Stimulated activated CD4-positive, alpha-beta T cell treated with anti-CD3 and anti-CD28 coated beads, Interleukin-1b, Interleukin-23, amount 100 ng/mL, for 1 hour (primary cell): ENCODE measurements at places on chromosomes 7 and 10.

DNA sequence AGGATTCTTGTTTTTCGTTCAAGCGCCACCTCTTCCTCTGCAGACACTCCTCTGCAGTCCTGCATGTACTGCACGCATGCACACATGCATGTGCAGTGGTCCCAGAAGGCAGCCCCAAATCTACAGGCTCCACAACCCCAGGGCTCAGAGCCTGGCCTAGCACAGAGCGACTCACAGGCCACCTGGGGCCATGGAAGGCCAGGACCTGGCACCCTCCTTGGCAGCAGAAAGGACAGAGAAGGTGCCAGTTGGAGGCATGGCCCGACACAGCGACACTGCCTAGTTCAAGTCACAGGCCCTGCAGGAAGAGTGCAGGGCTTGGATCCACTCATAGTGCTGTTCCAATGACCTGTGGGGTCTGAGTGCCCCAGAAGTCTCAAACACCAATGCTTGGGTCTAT lies 48.7 kb upstream of the RET start:
- DNase-seq = no peak

DNA sequence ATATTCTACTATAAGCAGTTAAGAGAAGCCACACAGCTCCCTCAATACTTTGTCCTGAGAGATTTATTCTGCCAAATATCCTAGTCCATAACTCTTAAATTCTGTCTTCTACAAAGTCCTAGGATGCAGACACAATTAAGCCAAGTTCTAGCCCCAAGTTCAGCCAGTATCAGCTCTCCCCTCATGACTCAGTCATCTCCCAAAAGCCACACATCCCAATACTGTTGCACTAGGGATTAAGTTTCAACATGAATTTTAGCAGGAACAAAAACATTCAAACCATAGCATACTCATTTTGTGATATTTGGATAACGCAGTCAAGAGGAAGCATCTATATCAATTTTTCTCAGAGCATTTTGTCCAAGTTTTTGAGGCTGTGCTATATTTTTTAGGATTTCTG lies 277.4 kb downstream of the FZD1 start:
- DNase-seq = no peak

- no peak for DNase-seq
These were observed 166.6 kb upstream of the AUTS2 start for GRCh38 chr7:69431626-69432025.

GRCh38 chr10:101567165-101568006 lies 20.7 kb downstream of the POLL start:
- DNase-seq = no peak

GRCh38 chr10:28008054-28008453 lies 9.2 kb upstream of the ODAD2 start:
- DNase-seq = no peak

- DNase-seq = no peak
These were observed 17.3 kb upstream of the CSGALNACT2 start for GRCh38 chr10:43120929-43121314.

DNA sequence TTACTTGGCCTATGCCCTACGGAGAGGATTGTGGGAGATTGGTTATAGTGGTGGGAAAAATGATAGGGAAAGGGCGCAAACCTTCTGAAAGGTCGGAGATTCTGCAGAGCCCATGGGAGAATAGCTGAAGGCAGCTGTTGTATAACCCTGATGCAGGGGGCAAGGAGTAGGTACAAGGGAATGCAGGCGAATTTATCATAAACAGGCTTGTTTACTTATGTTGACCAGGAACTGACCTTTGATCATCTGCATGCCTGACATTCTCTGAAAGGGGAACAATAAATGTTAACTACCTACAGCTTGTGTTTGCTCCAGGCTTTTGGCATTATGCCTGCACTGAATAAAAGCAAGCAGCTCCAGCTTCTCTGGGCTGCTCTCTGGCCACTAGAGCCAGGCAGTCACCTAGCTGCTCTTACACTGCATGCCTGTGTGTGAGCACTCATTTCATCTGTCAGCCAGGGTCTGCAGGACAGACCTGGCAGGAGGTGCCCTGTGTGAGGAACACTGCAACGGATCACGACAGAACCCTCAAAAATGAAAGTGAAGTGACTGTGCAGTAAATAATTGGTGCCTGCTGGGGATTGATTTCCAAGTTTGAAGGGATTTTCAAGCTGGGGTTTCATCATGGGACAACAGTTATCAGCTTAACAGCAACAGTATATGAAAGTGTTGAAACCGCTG lies 31.1 kb upstream of the ABCA13 start:
- DNase-seq = no peak

GRCh38 chr10:47198221-47198620 lies 101.8 kb upstream of the GDF10 start:
- no peak for DNase-seq

DNA sequence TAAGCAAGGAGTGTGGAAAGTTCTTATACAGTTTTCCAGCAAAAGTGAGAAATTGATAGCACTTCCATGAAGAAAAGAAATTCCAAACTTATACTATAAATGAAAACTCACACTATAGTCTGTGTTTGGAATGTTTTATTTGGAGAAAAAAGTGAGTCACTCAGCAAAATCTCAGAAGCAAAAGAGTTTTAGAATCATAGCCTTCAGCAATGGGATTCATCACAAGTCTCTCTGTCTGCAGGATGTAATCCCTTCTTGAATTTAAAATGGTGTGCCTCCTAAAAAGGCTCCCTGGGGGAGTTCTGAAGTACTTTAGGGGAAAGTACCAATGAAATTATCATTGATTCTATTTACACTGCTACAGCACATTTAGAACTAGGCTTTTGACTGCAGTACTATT lies 756.4 kb downstream of the XPNPEP1 start:
- DNase-seq = no peak

DNA sequence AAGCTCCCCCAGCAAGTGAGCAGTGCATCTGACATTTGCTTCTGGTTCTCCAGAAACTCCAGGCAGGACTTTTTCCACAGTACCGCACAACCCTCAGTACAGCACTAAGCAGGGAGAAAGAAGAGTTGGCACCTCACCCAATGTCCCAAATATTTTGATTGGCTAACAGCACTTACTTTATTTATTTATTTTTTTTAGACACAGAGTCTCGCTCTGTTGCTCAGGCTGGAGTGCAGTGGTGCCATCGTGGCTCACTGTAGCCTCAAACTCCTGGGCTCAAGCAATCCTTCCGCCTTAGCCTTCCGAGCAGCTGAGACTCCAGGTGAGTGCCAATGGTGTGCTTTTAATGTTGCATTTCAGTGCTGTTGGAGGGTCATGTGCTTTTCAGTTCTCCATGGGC lies 200.3 kb upstream of the ZMIZ1 start:
- no peak for DNase-seq

DNA sequence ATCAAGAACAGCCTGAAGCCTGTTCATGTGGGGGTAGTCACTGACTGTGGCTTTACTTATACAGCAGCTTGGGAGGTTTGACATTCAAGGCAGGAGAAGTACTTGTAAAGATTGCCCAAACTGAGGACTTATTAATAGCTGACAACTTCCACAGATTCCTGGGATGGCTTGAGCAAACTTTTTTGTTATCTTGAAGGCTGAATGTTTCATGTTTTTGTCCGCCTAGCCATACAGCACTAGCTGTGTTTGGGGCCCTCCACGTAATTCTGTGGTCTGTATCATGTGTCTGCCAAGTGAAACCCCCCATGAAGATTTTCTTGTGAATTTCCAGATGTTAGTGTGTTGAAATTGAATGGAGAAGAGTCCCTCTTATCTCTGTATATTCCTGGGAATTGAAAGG lies 38.6 kb downstream of the FAS start:
- DNase-seq = no peak

- no peak for DNase-seq
These were observed 123.9 kb downstream of the CACNA2D1 start for GRCh38 chr7:82319674-82320118.

GRCh38 chr10:114541081-114541796 lies 116.8 kb downstream of the ABLIM1 start:
- no peak for DNase-seq

DNA sequence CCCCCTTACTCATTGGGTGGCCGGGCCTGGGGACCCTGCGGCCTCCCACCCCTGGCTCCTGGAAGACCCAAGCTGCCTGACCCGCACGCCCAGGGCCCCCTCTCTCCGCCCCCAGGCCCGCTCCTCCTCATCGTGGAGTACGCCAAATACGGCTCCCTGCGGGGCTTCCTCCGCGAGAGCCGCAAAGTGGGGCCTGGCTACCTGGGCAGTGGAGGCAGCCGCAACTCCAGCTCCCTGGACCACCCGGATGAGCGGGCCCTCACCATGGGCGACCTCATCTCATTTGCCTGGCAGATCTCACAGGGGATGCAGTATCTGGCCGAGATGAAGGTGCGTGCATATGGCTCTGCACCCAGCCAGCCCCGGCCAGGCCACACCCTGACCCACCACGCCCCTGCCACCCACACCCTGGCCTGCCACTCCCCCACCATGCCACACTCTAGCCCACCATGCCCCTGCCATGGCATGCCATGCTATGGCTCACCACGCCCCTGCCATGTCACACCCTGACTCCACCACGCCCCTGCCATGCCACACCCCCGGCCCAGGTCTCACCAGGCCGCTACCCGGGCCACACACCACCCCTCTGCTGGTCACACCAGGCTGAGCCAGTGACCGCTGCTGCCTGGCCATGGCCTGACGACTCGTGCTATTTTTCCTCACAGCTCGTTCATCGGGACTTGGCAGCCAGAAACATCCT lies 18.7 kb upstream of the CSGALNACT2 start:
- DNase-seq = no peak

DNA sequence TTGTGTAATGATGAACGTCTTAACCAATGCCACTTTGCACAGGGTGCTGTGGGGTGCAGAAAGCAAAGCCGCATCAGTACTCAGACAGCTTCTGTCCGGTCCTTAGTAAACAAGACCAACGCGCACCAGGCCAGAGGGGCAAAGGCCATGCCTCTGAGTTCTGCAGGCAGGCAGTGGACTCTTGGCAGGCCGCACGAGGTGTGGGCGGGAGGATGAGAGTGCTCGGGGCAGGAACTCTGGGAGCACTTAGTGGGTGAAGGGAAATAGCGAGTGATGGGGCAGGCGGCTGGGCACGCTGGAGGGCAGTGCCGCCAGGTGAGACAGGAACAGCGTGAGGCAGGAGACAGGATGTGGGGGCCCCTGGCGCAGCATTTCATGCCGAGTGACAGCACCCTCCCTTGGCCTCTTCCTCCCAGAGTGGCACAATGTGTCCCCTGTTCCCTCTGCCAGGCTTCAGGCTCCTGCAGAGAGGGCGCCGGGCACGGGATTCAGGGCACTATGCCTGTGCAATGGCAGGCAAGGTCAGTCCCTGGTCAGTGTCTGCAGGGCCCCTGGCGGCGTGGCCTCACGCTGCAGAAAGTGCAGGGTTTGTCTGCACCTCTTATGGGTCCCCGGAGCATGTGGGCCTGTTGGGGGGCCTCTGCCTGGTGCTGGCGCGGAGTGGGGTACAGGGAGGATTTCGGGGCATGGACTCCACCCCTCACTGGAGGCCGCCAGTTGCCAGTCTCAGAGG lies 60.4 kb downstream of the VIPR2 start:
- no peak for DNase-seq

DNA sequence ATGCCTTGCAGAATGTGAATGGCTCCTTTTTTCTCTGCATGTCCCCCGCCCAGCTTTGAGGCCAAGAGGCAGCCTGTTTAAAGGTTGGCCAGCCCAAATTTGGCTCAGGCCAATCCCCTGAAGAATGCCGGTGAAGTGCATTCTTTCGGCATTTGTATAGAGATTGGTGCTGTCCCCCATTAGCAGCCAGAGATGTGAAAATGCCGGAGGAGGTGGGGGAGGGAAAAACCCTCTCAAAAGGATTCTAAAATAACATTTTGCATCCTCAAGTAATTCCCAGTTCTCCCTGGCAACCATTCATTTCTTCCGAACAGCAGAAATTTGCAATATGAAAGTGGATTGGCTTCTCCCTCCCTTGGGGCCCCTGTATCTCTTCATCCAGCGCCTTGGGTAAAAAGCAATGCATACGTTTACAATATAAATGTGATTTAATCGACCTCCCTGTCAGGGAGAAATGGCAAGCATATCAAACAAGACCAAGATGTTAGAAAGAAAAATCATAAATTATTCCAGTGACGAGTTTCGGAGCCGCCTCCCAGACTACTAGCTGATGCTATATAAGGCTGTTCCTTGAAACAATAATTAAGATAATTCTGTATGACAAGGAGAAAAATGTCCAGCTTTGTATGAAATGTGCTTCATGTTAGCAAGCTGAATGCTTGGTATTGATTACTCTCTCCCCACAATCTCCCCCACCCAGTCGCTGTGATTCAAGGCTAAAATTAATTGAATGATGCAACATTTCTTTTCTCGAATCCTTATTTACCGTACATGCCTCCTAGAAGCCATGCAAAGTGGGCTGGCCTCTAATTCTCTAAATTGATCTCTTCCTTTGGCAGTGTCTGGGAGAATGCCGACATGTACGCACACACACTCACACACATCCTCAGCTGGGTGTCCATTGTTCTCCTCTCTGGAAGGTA lies 323.7 kb downstream of the RPS24 start:
- DNase-seq = no peak

GRCh38 chr7:149369497-149369896 lies 91.4 kb downstream of the ZNF777 start:
- no peak for DNase-seq

DNA sequence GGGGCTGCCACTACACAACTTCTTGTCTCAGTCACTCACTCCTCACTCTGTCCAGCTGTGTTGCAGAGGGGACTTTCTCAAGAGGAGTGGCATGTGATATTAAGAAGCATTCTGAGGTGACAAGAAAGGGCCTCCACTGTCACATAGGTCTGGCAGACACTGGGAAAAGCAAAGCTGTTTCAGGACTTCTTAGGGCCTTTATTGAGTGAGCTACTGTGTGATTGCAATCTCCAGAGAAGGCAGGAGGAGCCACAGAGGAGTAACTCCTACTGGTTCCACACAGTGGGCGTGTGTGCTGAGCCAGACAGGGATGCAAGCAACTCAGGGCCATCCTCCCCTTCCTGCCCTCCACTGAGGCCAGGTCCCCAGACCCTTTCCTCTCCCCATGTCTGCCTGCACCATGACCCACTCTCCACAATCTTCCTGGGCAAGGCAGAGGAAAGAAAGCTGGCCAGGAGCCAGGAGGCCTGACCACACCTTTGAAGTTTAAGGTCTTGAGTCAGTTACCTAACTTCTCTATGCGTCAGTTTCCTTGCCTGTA lies 262.0 kb upstream of the ZMIZ1 start:
- no peak for DNase-seq

GRCh38 chr10:128775743-128776142 lies 649.5 kb upstream of the MKI67 start:
- DNase-seq = no peak

DNA sequence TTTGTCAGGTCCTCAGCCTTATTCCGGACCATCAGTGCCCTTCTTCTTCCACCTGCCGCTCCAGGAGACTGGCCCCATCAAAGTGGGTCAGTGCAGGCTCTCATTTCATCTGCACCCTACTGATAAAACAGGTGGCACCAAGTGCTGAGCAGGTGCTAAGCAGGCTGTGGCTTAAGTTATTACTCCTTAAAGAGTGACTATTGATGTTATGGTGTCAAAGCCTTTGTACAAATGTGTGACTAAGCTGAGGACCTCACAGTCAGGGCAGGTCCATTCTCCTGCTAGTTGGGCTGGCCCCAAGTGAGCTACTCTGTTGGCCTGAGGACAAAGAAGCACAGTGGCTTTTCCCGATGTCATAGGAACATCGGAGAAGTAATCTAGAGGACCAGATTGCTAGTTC lies 11.2 kb upstream of the CALD1 start:
- DNase-seq = no peak
